ENCODE measurements at places on chromosomes 12 and 14. TPM values are rescaled to one million over a fixed set of nuclear protein-coding genes. Genes with fewer than 3 reads are reported as not detected.

AP1G2 gene
- total RNA-seq: 55.0 TPM

SRP54 gene
- total RNA-seq: 54.1 TPM

DNA sequence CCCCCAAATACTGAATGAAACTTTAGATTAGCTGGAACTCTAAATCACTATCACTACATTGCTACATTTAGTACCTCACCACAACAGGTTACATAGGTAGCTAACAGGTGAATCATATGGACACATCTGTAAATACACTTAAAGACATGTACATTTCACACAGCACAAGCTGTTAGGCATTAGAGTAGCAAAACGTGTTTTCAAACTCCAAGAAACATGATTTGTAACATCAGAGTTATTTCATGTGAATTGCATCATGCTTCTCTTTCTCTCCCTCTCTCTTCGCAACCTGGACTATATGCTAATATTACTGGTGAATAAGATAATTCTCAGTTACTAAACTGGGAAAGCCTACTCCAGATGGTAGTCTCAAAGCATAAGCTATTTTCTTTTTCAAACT, 4.3 kb downstream of the SEL1L start:
- no peaks in the 10 kb centered on the region for H3K27me3 ChIP-seq
- no peak overlapping the region for H3K27ac ChIP-seq

DNA sequence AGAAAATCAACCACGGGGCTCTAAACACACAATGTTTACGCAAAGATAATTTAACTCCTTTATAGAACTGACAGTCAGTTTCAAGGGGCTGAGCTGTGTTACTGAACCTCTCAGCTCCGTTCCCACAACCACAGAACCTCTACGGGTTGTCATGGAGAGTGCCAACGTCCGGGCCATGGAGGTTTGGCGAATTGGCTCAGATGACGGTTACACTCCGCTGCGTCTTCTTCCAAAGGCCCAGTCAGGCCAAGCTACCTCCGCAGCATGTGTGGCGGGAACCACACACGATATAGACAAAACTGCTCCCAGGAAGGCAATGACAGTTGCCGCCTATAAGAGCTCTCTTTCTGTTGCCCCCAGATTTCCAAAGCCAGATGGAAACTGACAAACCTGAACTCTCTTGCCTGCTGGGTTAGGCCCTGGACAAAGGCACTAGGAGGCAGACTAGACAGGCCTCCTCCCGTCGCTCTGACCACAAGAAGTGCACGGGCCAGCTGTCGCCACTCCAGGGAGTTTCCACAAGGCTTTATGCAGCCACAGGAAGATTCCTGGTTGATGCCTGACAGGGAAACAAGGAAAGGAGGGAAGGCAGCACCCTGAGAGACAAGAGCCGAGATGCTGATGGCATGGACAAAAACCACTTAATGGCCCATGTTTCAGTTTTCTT, 30.3 kb downstream of the CCDC88C start:
- H3K4me1 ChIP-seq: peaks cover 18% of the 10 kb centered on the region
- no peak for DNase-seq
- no peak overlapping the region for H3K4me3 ChIP-seq
- H3K36me3 ChIP-seq: peaks cover 6% of the 10 kb centered on the region
- H3K27me3 ChIP-seq: no peaks in the 10 kb centered on the region

DNA sequence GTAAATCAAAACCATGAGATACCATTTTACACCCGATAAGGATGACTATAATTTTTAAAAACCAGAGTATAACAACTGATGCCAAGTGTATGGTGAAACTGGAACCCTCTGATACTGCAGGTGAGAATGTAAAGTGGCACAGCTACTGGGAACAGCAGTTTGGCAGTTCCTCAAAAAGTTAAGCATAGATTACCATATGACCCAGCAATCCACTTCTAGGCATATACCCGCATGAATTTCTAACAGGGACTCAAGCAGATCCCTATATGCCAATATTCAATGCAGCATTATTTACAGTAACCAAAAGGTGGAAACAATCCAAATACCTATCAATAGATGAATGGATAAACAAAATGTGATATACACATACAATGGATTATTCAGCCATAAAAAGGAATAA, 57.4 kb downstream of the BAZ1A start:
- no peaks in the 10 kb centered on the region for H3K27me3 ChIP-seq
- peaks cover 5% of the 10 kb centered on the region for H3K36me3 ChIP-seq
- no peak for DNase-seq
- no peaks in the 10 kb centered on the region for H3K4me1 ChIP-seq

GRCh38 chr12:93381161-93381975, 3.6 kb downstream of the NUDT4 start:
- H3K4me1 ChIP-seq: peaks cover 17% of the 10 kb centered on the region
- no peak for DNase-seq
- no peaks in the 10 kb centered on the region for H3K27me3 ChIP-seq
- H3K36me3 ChIP-seq: no peaks in the 10 kb centered on the region
- H3K4me3 ChIP-seq: no peak overlapping the region
- peak overlapping the region; percentile 2 for H3K27ac ChIP-seq

MGP gene
- total RNA-seq: 14.5 TPM

GRCh38 chr12:53051058-53051880, 1.4 kb downstream of the TNS2 start:
- H3K4me1 ChIP-seq: peaks cover 47% of the 10 kb centered on the region
- H3K27ac ChIP-seq: peak overlapping the region; percentile 26
- H3K4me3 ChIP-seq: no peak overlapping the region
- no peak for DNase-seq

LAG3 gene
- total RNA-seq: 1.5 TPM

All from thymus (tissue), 14 donors.